Anterior cingulate cortex (tissue), 58 donors: ENCODE measurements at places on chromosomes 5 and 9.

GRCh38 chr5:89901346-89901745 lies 508.2 kb downstream of the CETN3 start:
- DNase-seq: no peak

- no peak for DNase-seq
Observed at GRCh38 chr5:1921711-1922110, 39.0 kb upstream of the IRX4 start.

GRCh38 chr9:113886466-113886865 lies 10.4 kb downstream of the ZNF618 start:
- no peak for DNase-seq

GRCh38 chr5:93995126-93995621 lies 253.8 kb upstream of the POU5F2 start:
- DNase-seq: no peak

DNA sequence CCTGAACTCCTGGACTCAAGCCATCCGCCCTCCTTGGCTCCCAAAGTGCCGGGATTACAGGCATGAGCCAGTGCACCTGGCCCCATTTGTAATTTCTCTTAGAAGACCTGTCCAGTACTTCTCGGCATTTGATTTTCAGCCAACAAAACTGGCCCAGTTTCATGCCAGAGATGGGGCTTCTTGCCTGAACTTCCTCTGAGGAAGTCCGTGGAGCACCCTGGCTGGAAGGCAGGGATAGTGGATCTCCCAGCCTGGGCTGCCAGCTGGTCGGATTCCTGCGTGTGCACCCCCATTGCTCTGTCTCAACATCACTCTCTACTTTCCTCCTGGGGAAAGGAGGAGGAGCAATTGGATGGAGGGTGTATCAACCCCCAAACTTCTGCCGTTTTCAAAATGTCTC lies 39.0 kb downstream of the FAM78A start:
- DNase-seq: no peak

DNA sequence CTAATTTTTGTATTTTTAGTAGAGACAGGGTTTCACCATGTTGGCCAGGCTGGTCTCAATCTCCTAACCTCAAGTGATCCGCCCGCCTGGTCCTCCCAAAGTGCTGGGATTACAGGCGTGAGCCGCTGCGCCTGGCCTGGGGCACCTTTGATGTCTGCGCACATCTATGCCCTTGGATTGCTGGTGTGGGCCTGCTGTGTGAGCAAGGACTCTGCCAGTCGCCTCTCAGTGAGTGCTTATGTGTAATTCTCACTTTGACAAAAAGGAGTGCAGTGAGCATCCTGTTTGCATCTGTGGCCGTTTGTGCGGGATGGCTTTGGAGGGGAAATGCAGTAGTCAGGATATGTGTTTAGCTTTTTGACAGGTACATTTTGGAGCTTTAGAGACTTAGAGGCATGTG lies 9.4 kb downstream of the WDR5 start:
- no peak for DNase-seq

GRCh38 chr9:121786543-121786948 lies 135.1 kb downstream of the DAB2IP start:
- no peak for DNase-seq

GRCh38 chr9:131277287-131277909 lies 1.1 kb upstream of the FAM78A start:
- no peak for DNase-seq

- no peak for DNase-seq
Observed at GRCh38 chr9:95580812-95581761, 64.3 kb upstream of the PTCH1 start.

- DNase-seq: no peak
Observed at GRCh38 chr9:136399176-136400037, 563 bp downstream of the SNAPC4 start.

- no peak for DNase-seq
Observed at GRCh38 chr5:14415024-14415697, 166.4 kb upstream of the OTULINL start.

- DNase-seq: no peak
Observed at GRCh38 chr9:128115187-128116103, 12.1 kb downstream of the PTGES2 start.

DNA sequence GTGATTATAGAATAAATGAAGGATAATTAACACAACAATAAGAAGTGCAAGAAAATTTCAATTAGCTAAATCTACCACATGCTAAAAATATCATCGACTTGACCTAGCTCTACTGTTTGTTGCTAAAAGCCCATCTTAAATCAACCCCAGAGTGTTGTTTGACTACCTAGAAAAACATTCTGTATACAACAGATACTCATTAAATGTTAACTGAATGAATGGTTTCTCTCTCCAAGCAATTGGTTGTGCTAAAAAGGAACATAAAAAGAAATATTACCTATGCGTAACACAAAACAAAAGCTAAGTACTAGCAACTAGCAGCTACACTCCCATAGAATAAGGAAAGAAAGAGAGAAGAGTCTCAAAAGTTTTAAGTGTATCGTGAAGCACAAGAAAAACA lies 5.5 kb upstream of the PLPP6 start:
- no peak for DNase-seq

DNA sequence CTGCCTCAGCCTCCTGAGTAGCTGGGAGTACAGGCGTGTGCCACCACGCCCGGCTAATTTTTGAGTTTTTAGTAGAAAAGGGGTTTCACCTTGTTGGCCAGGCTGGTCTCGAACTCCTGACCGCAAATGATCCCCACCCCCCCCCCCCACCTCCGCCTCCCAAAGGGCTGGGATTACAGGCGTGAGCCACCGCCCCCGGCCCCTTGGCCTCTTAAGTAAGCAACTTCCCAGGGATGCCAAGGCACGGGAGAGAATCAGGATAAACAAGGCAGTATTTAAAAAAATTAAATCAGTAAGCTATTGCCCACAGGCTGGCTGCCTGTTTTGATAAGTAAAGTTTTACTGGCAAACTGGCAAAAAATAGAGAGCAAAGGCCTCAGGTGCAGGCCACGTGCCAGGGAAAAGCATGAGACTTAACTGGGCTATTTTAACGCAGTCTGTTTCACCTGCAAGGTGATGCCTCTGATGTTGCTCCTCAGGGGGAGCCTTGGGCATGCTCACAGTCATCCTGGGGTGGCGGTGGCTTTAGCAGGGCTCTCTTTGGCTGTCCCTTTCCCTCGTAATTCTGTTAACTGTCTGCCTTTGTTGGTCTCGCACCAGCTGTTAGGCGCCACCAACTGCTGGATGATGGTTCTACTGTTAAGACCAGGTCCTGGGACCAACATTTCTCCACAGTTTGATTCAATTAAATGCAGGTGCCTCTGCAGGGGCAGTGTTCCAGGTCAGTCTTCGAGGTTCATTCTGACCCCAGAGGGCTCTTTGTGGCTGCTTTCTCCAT lies 19.4 kb upstream of the RNF130 start:
- no peak for DNase-seq

- no peak for DNase-seq
Observed at GRCh38 chr5:4880304-4880741, 259.8 kb upstream of the ADAMTS16 start.

DNA sequence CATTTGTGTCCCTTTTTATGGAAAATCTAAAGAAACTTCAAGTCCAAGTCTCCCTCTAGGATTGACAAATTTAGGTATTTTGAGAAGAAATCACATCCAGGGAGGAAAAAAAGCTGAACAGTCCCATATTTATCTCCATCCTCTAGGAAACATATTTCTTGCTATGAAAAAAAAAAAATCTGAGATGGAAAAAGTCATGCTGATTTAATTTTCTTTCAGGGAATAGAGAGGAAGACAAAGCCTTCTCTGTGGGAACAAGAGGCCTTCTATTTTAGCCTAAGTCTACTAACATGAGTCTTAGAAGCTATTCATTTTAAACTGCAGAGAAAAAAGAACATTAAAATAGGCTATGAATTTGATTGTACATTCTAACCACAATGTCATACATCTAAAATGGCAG lies 63.1 kb upstream of the CDK5RAP2 start:
- no peak for DNase-seq

- DNase-seq: no peak
Observed at GRCh38 chr5:55969956-55970355, 24.8 kb downstream of the IL6ST start.
